ENCODE measurements at places on chromosomes 3 and 15.

DNA sequence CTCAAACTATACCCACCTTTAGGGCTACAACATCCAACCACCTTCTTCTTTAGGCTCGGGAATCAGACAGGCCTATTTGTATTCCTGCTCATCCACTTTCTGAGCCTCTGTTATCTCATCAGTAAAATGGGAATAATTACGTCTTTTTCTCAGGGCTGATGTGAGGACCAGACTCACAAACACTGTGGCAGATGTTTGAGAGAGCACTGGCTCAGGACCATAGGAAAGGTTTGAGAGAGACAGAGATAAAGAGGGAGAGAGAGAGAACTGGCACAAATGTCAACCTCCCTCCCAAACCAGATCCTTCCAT, 4.8 kb upstream of the DAPK2 start:
- no peak for DNase-seq

- DNase-seq, result no peak
Measured at GRCh38 chr3:169245631-169246030, 417.9 kb downstream of the MECOM start.

GRCh38 chr15:96549136-96549535, 218.6 kb downstream of the NR2F2 start:
- no peak for DNase-seq

DNA sequence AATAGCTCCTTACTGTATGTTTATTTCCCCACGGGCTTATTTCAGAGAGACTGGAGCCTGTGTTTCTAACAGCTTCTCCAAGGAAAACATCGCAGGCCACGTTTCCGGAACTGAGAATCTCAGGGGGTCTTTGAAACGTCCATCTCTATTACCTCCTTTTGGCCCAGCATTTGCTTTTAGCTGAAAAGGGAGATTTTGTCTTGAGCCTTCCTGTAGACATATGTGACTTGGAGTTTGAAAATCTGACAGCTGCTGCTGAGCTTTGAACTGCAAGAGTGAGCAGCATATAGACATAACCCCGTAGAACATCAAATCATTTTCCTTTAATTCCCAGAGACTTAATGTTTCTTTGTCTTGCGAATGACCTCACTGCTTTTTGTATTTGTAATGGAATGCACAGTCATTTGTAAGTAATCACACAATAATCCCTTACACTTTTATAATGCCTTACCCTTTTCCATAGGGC, 54.6 kb downstream of the LPP start:
- DNase-seq, result peak; percentile 70

GRCh38 chr3:106161246-106161645, 292.4 kb upstream of the CBLB start:
- DNase-seq, result no peak

- peak; percentile 48 for DNase-seq
Measured at GRCh38 chr15:97084650-97085049, 754.1 kb downstream of the NR2F2 start.

DNA sequence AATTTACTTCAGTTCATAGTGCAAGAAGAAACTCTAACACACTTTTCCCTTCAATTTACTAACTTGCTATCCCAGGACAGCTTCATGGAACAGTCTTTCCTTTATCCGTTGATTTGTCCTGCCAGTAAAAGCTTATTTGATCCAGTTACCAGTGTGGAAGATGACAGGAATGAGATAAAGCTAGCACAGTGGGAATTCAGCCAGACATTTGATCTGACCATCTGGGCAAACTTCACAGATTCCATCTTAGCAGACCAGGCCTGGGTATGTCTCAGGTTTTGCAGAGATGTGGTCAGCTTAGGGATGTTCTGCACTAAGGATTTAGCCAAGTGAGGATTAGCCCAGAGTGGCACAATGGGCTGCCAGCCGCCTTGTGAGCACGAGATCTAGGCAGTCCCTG, 19.7 kb downstream of the CEMIP start:
- DNase-seq, result no peak

GRCh38 chr15:77186594-77187011, 115.7 kb upstream of the TSPAN3 start:
- peak; percentile 45 for DNase-seq

DNA sequence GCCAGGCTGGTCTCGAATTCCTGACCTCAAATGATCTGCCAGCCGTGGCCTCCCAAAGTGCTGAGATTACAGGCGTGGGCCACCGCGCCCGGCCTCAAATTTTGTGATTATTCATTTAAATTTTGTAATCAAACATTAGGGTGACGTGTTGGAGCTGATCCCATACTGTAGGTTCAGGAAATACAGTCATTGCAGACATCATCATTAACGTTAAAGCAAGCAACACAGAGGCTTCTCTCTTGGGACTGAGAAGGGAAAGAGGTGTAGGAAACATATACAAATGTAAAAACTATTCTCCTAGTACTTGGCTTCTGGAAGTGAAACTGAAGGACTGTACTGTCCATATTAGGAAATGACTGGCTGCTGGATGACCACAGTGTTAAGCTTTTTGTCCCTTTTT, 11.1 kb upstream of the ARID3B start:
- peak; percentile 81 for DNase-seq

- no peak for DNase-seq
Measured at GRCh38 chr15:29677455-29677854, 144.8 kb downstream of the TJP1 start.

DNA sequence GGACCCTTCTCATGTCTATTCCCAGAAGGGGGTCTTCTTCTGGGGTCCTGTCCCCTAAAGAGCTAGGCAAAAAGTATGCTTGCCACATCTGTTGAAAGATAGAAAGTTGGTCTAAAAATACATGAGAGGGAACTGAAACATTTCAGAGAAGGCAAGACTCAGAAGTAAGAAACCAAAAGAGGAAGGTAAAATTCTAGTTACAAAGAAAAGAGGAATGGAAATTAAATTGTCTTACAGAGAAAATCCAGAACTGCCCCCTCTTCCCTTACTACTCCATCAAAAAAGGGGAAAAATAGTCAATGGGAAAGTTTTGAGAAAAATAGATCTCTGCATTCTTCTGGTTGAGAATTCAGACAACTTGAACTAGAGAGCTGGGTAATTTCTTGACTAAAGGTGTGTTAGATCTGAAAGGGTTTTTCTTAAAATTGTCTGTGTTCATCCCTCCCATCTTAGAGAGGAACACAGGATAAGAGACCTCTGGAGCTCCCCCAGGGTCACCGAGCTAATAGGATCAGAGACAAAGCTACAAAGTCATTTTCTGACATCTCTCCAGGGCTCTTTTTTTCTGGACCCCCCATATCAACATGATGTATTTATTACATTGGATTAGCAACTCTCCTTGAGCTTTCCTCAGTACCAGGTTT, 32.3 kb upstream of the CCR2 start:
- DNase-seq, result no peak

DNA sequence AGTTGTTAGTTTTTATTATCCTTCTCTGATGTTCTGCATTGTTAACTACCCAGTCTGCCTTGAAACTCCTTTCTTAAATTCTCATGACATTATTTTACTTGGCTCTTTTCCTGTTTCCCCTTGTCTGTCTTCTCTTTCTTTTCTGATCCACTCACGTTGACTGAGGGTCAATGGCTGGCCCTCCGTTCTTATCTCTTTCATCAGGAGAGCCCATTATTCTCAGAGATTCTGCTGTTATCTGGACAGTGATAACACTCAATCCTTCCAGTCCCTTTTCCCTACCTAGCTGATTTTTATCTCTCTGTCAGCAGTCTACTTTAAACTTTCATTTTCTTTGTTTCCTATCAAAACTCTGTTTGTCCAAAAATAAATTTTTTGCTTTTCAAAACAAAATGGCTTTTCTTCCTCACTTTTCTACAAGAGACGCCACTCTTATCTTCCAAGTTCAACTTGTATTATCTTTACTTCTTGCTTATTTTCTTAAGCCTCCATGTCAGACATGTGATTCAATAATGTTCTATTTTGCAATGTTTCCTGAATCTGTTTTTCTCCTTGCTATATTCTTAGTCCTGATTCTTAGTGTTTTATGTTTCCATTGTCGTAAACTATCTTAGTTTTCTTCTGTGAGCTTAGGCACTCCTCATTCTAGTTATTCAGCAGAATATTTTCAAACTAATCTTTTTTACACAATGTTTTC, 120.2 kb downstream of the NEDD4 start:
- DNase-seq, result peak; percentile 66

- no peak for DNase-seq
Measured at GRCh38 chr3:65350801-65351476, 663.1 kb upstream of the ADAMTS9 start.

GRCh38 chr3:187291001-187291511, 481 bp downstream of the MASP1 start:
- peak; percentile 54 for DNase-seq

DNA sequence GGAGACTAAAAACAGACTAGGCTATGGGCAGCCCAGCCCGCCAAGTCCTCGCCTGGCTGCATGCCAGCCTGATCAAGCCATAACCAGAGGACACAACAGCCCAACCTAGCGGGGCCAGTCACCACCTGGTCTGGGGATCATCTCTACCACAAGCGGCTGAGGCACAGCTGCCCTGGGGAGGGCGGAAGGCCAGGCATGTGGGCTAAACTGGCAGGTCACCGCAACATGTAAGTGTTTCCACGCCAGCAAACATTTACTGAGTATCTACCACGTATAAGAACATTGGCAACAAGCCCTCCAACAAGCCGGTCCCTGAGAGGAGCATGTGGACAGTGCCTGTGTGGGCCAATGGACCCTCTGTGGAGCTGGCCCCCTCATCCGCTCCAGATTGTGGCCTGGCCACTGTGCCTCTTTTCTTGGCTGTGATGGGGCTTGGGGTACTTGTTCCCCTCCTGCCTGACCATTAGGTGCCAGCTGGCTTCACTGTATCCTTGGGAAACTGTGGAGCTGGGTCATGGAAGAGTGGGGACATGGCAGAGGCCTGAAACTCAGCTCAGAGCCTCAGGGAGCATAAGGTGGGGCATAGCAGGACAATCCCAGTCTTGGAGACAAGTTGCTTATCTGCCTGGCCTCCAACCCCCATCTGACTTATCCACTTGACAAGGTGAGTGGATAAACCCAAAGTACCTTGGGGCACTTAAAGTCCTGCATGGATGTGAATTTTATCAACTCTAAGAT, 9.0 kb downstream of the UBXN7 start:
- peak; percentile 7 for DNase-seq

- DNase-seq, result peak; percentile 54
Measured at GRCh38 chr3:4795905-4796304, 183.3 kb upstream of the BHLHE40 start.

DNA sequence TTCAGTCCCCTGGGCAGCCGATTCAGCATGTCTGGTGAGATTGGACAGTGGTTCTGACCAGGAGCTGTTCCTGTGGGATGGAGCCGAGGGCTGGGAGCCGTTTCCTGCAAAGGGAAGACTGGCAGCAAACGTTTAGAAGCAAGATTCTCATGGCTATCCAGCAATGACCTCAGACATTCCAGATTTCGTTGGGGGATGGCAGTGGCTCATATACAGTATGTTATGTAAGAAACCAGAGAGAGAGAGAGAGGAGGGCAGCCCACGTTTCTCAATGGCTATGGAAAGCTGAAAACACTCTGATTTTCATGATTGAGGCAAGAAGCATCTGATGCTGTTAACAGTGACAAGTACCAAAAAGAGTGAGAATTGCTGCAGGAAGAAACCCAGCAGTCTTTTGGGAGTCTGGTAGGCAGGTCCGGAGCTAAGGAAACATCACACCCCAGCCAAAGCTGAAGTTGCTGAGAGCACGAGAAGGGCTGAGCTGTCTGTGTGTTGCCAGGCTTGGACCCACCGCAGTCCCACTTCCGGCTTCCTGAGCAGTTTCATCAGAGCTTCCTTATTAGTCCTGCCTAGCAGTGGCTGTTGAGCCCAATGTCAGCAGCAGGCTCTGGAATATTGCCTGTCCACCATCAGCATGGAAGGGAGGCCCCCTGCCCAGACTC, 25.6 kb upstream of the VPS8 start:
- DNase-seq, result peak; percentile 82

DNA sequence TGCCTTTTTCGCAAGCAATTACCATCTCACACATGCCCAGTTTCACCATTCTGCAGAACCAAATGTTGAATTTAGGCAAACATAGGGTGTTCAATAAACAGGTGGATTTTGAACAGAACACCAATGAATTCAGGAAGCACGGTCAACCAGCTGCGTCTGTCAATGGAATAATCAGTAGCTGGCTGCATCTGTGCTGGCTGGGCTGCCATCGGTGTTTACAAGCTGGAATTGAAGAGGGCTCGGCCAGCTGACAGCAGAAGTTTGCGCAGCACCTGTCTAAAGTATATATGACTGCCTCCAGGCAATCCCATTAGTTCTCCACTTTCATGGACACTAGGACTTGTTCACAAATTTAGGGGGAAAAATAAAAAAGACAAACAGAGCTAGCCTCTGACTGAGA, 996.4 kb upstream of the CFAP20DC start:
- DNase-seq, result no peak

- no peak for DNase-seq
Measured at GRCh38 chr15:47787875-47788274, 70.6 kb downstream of the SEMA6D start.

Data from iris pigment epithelial cell (primary cell).